Gastroesophageal sphincter (tissue), 4 donors: ENCODE measurements at places on chromosomes 16 and 17.

DNA sequence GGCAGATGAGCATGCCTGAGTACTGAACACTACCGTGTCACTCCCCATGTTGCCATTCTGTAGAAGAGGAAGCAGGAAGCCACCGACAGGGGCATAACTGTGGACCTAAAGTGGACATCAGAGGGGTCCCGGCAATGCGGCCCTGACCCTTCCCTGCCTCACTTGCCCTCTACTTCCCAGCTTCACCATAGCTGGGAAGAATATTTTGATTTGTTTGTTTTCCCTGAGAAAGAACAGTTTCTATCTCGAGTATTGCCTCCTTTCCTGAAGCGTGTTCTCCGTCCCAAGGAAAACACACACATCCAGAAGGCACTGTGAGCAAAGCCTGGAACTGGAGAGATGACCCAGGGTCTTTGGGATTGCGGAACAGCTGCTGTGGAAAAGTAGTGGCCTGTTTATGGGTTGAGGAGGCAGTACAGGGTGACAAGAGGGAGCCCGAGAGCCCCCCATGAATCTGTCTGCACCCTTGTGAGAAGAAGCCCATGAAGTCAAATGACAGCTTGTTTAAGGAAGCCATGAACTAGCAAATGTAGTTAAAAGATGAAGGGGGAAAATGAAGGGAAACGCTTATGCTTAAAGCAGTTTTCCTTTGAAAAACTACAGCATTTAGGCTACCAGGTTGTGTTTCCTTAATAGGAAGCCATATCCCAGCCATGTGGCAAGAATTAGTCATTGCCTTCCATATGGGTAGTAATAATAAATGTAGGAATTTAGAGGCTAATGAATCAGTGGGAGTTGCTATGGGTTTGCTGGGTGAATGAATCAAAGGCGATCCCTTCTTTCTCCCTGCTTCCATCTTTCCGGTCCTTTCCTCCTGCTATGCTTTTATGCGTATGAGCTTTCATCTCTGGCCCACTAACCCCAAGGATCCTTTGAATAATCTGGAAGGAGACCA lies 90.0 kb upstream of the TBX2 start:
- no peak for ATAC-seq

DNA sequence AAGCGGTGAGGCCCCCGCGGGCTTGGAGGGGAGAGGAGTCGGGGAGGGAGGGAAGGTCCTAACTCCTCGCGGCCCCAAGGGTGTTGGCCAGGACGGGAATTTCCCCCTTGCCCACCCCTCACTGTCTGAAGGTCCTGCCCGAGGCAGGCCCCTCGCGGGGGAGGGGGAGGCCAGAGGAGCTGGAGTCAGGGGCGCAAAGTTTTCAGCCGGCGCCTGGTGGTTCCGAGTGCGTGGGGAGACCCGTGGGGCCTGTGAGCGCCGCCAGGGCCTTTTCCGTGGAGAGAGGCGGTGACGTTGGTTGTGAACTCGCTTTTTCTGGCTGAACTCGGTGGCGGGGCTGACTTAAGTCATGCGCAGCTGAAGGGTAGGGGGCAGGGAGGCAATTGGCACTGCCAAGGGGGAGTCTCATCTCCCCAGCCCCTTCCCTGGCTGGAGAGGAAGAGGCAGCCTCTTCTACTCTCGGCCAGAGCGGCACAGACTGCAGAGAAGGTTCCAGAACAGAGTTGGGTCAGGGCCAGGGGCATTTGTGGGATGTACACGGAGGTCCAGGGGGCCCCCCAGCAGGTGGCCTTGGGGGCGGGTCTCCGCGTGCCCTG lies 1.5 kb downstream of the CACNA1H start:
- peak; percentile 14 for ATAC-seq

DNA sequence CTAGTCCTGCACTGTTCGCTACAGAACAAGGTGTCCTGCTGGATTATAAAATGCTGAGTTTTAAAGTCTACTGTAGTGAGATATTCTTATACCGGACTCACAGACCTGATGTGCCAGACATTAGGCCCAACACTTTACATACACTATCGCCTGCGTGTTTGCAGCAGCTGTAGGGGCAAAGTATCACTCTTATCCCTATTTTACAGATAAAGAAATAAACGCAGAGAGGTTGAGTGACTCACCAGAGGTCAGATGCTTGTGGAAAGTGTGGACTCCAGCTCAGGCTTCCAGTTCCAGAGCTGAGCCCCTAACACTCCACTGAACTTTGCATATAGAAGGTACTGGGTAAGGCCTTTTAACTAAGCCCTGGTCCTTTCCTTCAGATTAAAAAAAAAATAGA lies 47.4 kb downstream of the PLXDC1 start:
- no peak for ATAC-seq

DNA sequence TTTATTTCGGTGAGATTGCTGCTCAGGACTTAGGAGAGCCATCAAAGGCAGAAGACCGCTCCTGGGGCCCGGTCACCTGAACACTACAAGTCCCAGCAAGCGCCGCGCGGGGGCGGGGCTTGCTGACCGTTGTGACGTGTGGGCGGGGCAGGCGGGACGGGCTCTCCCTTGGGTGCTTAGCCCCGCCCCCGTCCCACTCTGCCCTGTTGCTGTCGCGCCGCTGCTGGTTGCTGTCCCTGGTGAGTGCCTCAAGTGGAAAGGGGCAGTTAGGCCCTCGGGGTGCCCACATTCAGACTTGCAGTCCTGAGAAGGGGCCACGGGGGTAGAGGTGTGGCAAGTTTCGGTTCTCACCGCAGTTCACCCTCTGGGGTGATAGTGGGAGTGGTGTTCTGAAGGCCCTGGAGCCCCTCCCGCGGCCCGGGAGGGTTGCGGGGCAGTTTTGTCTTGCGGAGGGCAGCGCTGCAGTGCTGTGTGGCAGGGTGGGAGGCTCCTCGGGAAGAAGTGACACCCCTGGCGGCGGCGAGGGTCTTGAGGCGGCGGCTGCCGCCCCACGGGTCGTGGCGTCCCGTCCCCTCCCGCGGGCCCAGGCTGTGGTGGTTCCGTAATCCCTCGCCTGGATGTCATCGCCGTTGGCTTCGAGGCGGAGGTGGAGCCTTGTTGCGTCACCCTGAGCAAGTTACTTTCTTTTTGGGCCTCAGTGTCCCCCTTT lies at the start of gene CALCOCO2:
TSS of gene CALCOCO2 (plus strand) at position 196 of the 709 bp plus-strand sequence. CDS start 10,673 bp downstream, outside the sequence.
- peak; percentile 98 for ATAC-seq

- ATAC-seq = peak; percentile 82
Observed at GRCh38 chr16:67537270-67537635, 8.6 kb downstream of the RIPOR1 start.

DNA sequence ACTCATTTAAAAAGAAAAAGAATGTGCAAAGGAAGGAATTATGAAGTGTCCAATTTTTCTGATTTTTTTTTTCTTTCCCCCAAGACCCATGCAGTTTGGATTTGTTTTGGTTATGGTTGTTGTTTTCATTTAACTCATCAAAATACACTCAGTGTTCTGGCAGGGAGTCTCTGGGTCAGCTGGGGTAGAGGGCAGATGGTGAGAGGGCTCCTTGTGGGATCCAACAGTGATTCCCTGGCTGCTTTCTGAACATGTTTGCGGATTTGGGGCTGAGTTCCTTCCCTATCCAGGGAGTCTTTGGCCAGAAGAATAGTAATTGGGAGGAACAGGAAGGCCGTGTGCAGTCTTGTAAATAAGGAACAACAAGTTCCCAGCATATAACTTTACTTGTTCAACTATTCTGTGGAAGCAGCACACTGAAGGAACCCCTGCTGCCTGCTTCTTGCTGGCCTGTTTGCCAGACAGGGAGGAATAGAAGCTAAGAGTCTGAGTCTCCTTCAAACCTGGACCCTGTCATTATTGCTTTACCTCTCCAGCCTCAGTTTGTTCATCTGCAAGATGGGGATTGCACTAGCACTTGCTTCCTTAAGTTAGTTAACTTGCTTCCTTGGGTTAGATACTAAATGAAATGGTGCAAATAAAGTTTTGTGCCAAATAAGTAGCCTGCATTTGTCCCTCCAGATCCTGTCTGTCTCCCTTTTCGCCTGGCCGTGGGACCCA lies 32.1 kb downstream of the C17orf67 start:
- no peak for ATAC-seq

- no peak for ATAC-seq
Observed at GRCh38 chr17:20035501-20035900, 26.3 kb downstream of the SPECC1 start.

DNA sequence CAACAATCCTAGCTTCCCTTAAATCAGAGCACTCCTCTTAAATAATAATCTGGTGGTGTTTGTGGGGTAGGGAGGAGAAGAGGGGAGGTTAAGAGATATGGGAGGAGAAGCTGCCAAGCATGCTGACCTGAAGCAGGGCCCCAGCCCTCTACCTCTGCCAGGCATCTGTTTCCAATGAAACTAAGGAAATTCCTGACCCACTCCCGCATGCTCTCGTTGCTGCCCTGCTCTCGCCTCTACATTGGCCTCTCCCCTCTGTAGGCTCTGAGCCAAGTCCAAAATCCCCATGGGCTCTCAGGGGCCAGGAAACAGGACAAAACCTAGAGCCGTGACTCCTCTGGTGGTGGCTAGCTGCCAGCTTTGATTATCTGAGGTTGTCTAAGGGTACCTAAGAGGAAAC lies 559.5 kb upstream of the CDH11 start:
- no peak for ATAC-seq

GRCh38 chr17:9771465-9771864 lies 19.9 kb downstream of the DHRS7C start:
- ATAC-seq = no peak

DNA sequence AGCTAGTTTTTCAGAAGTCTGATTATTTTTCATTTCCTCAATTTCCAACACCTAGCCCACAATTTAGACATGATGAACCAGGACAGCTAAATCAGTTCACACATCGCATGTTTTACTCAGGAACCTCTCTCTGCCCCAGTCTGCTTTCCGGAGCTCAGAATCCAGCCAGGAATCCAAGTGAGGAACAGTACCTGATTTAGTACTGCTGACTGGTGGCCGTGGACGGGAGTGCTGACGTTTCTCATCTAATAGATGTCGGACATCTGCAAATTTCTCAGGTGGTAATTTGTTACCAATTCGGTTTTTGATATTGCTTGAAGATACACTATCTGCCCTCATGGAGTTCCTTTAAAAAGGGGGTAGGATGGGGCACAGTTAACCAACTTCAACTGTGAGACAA lies 14.9 kb upstream of the ITGAE start:
- ATAC-seq = no peak

DNA sequence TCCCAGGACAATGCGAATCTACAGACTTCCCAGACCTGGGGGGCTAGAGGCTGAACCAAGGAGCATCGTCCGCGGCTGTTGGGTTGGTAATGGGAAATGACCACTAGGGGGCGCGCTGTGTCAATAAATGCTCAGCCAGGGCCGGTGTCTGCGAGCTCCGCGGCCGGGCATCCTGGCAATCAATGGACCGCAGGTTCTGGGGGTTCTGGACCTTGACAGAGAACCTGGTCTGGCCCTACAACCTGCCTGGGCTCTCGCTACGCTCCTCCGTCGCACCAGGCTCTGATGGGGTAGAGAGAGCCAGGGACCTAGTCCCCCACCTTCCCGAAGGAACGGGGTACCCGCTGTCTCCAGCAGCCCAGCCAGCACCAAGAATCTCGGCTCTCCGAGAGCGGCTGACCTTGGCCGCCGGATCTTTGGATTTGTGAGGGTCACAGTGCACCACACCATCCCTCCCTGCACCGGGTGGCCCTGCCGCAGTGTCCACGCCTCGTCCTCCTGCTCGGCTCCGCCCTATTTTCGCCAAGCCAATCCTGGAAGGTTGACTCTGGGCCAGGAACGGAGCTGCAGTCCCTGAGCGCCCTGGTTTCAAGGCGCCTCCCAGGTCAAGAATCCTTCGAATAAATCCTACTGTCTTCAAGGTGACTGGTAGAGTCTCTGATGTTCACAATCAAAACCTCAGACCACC lies 20.4 kb upstream of the BEAN1 start:
- peak; percentile 86 for ATAC-seq

GRCh38 chr17:42886283-42887176 lies 14.1 kb upstream of the G6PC1 start:
- no peak for ATAC-seq

DNA sequence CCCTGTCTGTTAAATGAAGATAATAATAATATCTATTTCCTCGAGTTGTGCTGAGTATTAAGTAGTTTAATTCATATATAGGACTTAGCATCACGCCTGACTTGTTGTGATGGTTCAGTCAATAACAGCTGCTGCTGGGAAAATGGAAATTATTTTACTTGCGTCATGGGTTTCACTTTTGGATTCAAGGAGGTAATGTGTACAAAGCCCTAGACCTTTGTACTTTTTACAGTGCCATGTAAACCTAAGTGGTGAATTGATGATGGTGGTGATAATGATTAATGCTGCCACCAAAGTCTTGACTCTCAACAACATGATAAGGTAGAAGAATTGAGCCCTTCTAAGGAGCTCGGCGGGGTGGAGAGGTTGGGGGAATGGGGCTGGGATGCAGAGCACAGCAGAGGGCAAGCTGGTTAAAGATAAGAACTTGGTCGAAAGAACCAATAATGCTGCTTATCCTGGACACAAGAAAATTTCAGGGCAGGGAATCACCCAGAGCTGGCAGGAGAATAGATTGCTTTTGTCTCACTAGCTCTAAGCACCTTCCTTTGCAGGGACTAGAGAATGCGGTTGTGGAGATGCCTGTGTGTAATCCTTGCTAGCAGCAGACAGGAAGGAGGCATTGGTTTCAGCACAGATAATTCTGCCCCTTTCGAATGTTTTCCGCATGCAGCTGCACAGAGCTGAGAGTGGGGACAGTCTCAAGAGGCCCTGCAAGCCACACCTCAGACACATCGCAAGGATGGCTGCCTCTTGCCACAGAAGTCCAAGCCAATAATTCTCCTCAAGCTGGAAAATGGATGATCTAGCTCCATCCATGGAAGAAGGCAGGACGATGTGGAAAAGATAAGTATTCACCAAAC lies 187.1 kb downstream of the TMEM114 start:
- no peak for ATAC-seq

DNA sequence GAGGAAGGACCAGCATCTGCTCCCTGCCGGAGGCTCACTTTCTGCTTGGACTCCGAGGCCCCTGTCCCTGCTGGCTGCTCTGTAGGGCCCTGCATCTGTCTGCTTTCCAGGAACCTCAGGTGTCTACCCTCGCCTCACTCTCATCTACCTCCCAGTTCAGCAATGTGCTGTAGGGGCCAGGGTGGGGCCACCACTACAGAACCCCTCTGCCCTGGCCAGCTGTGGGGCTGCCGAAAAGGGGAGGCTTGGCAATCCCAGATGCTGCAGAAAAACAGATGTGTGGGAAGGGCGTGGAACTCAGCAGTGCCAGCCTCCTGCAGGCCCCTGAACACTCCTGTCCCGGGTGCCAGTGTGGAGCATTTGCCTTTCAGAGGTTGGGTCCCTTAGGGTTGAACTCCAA lies 80.1 kb upstream of the ZNF469 start:
- no peak for ATAC-seq
